Occipital lobe (tissue), 3 donors: ENCODE measurements at places on chromosomes 2 and 18.
A peak's percentile ranks its signal among the peaks of the same experiment; 100 is the strongest.

- DNase-seq = no peak
Observed at GRCh38 chr18:27353273-27353672, 168.2 kb upstream of the CHST9 start.

GRCh38 chr2:102424754-102425153 lies 1.8 kb downstream of the IL18RAP start:
- no peak for DNase-seq

DNA sequence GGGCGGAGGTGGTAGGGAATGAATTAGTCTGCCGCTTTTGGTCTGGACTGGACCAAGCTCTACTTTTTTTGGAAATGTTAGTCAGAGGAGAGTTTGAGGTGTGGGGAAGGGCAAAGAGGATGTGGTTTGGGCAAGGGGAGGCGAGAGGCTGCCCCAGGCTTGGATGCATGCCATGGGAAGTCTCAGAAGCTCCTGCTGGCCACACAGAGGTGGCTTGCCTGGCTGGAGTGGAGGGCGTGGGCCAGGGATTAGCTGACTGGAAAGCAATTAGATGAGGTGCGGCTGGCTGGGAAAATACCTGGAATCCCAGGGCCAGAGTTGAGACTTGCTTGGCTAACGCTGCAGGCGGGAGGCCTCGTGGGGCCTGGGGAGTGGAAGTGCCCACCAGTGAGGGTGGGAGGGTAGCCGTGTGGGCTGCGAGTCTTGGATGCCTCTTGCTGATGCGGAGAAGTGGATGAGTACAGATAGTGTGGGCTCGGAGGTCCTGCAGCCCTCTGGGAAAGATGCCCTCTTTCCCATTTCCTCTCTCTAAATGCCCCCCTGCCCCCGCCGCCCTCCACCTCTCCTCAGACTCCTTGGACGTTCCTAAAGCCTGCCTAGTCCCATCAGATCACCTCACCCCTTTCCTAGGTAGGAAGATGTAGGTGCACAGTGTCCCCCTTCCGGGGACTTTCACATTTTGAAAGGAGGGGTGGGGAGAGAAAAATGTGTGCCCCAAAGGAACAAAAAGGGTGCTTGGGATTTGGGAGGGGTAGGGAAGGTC lies 117.6 kb downstream of the SMAD7 start:
- DNase-seq = no peak

DNA sequence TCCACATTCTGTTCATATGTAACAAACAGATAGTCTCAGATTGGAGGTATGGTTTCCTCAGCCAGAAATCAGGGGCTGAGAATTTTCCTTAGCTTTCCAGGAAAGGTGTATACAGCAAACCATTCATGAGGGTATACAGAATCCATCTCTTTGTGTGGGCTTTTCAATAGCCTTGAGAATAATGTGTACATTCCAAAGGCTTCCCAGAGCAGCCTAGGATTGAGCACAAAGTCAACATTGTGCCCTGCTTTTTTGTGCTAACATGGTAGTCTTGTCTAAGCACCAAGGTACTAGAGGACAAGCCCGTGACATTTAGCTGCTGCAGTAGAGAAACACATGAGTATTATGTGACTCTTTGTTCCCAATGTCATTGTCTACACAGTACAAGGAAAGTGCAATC lies 322.1 kb upstream of the TANK start:
- DNase-seq = no peak

- no peak for DNase-seq
Observed at GRCh38 chr18:60176259-60176658, 196.3 kb downstream of the MC4R start.

GRCh38 chr2:184154438-184154837 lies 443.9 kb upstream of the ZNF804A start:
- no peak for DNase-seq

DNA sequence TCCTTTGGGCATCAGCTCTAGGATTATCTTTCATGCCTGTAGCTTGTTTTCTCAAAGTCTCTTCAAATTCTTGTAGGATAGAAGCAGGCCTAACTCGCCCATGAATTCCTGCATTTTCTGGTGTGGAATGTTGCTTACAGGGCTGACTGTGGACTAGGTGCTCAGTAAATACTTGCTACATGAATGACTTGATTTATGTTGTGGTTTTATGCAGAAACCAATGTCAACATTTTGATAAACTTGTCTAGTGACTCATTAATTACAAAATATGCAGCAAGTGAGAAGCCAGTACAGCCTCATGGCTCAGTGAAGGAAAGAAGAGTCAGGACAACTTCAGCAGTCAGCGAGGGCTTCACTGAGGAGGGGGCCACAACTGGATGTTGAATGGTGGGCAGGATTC lies 110.6 kb upstream of the SIX2 start:
- DNase-seq = no peak

GRCh38 chr2:216698895-216699294 lies 3.5 kb upstream of the IGFBP5 start:
- no peak for DNase-seq

GRCh38 chr18:62938006-62938405 lies 222.7 kb downstream of the PHLPP1 start:
- no peak for DNase-seq

GRCh38 chr2:196415384-196415783 lies 224.1 kb upstream of the CCDC150 start:
- no peak for DNase-seq

- no peak for DNase-seq
Observed at GRCh38 chr2:99256677-99257076, 1.2 kb upstream of the LYG2 start.

DNA sequence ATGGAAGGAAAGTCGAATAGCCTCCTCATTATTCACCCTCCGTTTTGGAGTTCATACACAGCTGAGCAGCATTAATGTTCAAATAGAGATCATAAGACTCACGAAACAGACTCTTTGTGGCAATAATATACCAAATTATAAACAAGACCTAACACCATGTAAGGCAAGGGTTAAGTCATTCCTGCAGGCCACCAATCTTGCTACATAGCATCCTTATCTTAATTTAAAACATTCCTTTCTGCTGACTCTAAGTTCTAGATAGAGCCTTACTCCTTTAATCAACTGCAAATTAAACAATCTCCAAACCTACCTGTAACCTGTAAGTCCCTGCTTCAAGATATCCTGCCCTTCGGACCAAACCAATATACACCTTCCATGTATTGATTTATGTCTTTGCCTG lies 178.0 kb downstream of the PDE11A start:
- DNase-seq = no peak

DNA sequence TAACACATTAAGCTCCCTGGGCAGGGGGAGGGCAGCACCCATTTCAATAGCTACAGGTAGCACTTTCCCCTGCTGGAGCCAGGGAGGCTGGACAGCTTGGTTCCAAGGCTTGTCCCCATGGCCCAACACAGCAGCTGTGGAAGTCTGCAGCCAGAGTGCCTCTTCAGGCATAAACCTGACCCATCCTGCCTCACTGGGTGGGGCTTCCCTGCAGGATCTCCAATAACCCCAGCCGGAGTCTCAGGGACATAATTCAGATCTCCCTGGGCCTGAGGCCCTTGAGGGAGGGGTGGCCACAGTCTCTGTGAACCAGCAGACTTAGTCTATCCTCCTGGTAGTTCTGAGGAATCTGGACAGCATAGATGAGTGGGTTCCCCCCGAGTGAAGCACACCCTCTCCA lies 1001.9 kb upstream of the CHAC2 start:
- DNase-seq = no peak

GRCh38 chr2:6822406-6822805 lies 43.3 kb downstream of the CMPK2 start:
- DNase-seq = no peak

DNA sequence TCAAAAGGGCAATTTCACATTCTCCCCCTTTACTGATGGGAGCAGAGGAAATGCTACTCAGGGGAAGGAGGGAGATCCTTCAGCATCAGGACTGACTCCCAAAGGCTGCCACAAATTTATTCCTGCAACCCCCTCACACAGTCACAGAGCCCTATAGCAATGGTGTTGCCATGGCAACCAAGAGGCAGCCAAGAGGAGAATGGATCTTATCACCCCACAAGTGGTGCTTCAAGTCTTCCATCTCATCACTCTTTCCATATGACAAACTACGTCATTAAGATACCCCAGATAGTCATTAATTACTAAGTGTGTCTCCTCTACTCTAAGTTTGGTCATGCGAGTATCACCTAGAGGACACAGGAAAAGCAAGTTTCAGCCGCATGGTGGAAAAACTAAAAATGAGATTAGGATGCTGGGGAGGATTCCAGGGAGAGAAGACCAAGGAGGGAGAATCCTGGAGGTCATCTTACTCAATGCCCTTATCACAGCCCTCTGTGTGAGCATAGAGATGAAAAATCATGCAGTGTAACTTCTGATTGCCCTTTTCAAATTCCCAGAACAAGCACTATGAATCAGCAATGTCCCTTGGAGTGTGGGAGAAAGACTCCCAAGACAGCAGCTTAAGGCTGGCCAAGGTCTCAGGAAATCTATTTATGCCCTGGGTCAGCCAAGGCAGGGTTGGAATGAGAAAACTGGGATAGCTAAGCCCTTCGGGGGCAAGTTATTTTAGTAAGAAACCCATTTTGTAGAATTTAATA lies 885.7 kb upstream of the KLHL29 start:
- DNase-seq = no peak

GRCh38 chr2:9375857-9376428 lies 47.4 kb downstream of the ITGB1BP1 start:
- no peak for DNase-seq

DNA sequence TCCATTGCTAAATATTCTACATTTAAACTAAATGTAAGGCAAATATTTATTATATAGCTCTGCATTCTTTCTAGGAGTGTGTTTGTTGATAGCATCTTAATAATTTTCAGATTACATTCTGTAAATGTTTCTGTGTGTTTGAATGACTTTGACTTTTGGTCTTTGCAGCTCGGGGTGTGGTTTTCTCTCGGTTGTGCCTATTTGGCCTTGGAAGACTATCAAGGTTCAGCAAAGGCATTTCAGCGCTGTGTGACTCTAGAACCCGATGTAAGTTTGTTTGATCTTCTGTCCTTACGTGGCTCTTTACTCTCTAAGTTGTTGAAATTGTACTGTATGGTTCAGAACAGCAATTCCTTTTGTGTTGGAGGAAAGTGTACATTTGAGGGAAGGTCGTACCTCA lies 149.9 kb downstream of the TTC27 start:
- DNase-seq = no peak

DNA sequence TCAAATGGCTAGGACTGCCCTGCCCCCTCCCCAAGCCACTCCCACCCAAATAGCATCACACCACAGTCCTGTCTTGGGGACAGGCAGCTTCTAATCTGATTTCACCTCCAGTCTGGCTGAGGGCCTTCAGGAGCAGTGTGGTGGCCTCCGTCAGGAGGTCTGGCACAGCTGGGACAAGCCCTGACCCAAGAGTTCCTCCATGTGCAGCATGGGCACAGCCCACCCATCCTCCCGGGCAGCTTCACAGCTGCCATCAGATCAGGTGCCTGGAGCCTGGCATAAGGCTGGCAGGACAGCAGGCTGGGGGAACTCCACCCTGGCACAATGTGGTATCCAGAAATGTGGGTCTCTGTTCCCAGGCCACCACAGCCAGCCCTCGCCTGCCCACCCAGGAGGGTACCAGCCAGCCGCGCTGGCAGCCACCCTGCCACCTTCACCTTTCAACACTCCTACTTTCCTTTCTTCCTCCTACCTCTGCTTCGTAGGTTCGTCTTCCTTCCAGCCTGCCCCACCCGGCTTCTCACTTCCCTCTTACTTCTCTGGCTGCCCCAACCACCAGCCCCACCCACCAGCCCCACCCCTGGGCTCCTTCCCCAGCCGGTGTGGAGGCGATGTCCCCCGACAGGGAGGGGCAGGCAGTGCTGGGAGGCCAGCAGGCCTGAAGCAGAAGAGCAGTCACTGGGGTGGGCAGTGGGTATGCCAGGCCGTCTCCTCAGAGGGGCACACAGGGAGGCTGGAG lies at the start of gene CAPG:
Gene CAPG (minus strand): TSS at position 522 of the 739 bp plus-strand sequence. CDS start 8,221 bp downstream, outside the sequence.
- no peak for DNase-seq

- DNase-seq = no peak
Observed at GRCh38 chr2:50606860-50607259, 425.1 kb downstream of the NRXN1 start.

GRCh38 chr2:30265052-30266015 lies 34.0 kb downstream of the LBH start:
- DNase-seq = no peak

- no peak for DNase-seq
Observed at GRCh38 chr2:109320195-109320922, 191.4 kb downstream of the SH3RF3 start.

- DNase-seq = no peak
Observed at GRCh38 chr18:36073676-36074075, 6.3 kb upstream of the RPRD1A start.

DNA sequence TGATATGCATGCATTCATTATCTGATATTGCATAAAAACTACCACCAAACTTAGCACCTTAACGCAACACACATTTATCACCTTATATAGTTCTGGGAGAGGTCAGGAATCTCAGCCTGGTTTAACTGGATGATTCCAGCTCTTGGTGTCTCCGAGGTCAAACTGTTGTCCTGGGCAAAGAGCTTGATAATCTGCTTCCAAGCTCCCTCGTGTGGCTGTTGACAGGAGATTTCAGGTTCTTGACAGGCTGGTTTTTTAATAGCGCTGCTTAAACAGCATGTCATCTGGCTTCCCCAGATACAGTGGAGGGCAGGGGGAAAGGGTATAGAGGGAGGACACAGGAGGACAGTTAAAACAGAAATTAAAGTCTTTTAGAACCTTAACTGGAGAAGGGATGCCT lies 785.0 kb downstream of the CNTNAP5 start:
- peak; percentile 8 for DNase-seq

DNA sequence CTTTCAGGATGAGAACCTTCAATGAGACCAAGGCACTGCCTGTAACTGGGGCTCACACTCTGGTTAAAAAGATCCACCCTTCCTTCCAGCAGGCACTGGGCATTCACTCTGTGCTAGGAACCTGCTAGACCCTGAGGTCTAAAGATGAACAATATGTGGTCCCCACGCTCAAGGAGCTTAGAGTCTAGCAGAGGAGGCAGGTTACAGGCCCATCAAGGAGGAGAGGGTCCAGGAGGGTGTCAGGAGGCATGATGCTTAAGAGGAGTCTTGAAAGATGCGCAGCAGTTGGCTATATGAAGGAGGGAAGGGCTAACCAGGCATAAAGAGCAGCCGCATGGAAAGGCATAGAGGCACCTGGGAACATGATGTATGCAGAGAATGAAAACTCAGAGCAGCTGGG lies 4.5 kb downstream of the ANKRD53 start:
- no peak for DNase-seq

DNA sequence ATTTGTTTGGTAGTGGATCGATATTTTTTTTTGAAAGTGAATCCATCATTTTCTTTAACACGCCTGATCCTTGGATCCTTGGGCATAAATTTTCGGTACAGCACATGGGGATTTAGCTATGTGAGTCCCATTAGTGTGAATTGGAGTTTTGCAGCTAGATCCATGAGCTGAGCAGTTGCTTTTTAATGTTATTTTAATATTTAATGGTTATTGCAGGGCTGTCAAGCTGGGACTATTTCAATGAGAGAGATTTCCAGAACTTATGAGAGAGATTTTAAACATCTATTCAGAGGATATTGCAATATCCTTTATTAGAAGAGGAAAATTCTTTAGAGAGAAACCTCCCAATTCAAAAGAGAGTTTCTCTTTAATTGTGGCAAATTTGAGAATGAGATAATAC lies 35.6 kb upstream of the TCF4 start:
- DNase-seq = no peak
